Heart left ventricle (tissue), 16 donors: ENCODE measurements at places on chromosomes 1 and 21. TPM values are rescaled to one million over a fixed set of nuclear protein-coding genes. Genes with fewer than 3 reads are reported as not detected.

The SH2D5 gene
- polyA plus RNA-seq: 12.4 TPM

DNA sequence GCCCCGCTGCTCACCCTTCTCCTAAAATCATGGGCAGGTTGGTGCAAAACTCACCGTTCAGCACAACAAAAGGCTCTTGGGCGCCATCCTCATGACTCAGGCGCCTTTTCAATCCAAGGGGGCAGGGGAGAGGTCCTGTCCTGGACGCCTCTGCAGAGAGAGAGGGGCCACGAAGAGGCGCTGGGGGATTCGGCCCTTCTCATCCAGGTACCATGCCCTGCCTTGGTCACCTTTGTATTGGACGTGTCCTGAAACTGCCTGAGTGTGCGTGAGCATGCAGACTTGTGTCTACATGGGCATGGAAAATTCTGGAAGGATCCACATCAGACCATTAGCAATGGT, 53.5 kb downstream of the SLC37A1 start:
- no peak for DNase-seq

DNA sequence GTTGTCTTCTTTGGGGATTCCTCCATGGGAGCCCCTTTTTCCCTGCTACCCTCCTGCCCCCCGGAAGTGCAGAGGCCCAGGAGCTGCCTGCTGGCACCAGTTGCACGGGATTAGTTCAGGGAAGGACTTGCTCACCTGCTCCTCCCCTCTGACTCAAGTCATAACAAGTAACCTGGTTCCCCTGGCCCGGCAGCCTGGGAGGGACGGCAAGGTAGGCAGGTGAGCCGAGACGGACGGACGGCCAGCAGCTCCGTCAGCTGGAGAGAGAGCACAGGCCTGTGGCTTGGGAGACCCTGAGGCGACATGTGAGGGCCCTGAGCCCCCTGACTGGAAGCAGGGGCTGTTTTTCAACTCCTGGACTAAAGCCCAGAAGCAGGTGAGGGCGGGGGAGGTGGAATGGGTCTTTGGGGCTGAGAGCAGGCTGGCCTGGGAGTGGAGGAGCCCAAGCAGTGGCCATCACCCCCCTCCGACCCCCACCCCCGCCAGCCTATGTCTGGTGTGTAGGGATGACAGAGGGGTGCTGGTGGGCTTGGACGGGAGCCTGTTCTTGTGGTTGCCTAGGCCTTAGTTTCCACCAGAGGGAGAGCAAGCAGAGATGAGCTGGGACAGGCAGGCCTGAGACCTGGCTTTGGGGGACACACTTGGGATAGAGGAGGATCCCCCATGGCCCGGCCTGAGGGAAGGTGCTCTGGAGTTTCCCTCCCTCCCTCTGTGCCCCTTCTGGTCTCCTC, at the start of gene INAVA:
INAVA (plus strand) TSS at position 189 of the 731 bp plus-strand sequence. CDS start 3,501 bp downstream, outside the sequence.
- no peak for DNase-seq

GRCh38 chr1:169271098-169271497, 96.5 kb downstream of the NME7 start:
- DNase-seq: no peak

DNA sequence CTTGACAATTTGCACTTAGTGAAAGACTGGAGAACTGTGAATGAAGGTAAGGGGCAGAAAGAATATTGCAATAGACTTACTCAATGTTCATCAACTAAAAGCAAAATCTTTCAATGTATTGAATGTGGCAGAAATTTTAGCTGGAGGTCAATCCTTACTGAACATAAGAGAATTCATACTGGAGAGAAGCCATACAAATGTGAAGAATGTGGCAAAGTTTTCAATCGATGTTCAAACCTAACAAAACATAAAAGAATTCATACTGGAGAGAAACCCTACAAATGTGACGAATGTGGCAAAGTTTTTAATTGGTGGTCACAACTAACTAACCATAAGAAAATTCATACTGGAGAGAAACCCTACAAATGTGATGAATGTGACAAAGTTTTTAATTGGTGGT, 80.7 kb downstream of the JMJD4 start:
- DNase-seq: no peak

DNA sequence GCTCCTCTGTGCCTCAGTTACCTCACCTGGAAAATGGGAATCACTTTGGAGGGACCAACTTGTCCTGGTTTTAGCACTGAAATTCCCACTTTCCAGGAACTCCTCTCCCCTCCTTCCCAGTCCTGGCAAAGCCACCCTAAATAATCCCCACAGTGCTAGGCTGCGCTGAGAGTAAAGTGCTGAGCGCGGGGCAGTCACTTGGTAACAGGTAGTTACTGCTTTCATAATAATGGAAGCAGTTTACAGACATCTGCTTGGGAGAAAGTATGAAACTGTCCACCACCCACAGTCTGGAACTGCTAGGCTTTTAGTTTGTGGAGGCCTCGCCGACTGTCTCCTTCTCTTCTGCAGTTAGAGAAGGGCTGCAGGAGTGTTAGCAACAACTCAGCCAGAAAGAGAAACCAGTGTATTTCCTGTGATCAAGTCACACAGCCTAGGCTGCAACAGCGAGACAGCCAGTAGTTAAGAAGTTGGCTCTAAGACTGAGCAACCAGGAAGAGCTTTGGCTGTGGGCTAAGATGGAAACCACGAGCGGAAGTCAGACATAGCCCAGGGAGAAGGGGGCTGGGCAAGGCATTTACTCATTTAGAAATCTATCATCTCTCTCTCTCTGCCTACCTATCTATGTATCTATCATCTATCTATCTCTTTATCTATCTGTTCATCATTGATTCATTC, 30.8 kb upstream of the ABCG1 start:
- DNase-seq: peak; percentile 60

GRCh38 chr1:171256940-171257606, 8.8 kb downstream of the FMO1 start:
- DNase-seq: no peak

The RPF1 gene
- polyA plus RNA-seq: 66.8 TPM

DNA sequence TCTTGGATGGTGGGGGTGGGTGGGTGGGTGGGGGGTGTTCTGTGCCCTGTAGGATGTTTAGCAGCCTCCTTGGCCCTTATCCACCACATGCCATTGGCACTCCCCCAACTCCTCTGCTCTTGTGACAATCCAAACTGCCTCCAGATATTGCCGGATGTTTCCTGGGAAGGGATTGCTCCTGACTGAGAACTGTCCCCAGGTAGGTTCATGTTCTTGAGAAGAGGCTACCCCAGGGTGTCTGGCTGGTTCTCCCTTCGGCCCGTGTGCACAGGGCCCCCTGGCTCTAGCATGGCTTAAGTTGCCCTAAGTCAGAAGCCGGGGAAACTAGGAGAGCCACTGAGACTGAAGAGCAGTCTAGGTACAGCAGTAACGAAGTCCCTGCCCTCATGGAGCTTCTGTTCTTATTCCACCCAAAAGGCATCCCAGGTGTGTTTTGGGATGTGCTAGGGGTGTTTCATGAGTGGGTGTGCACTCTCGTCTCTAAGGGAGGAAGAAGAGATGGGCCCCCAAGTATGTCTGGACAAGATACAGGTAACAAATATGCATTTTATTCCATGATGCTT, 19.8 kb upstream of the THRAP3 start:
- DNase-seq: no peak

DNA sequence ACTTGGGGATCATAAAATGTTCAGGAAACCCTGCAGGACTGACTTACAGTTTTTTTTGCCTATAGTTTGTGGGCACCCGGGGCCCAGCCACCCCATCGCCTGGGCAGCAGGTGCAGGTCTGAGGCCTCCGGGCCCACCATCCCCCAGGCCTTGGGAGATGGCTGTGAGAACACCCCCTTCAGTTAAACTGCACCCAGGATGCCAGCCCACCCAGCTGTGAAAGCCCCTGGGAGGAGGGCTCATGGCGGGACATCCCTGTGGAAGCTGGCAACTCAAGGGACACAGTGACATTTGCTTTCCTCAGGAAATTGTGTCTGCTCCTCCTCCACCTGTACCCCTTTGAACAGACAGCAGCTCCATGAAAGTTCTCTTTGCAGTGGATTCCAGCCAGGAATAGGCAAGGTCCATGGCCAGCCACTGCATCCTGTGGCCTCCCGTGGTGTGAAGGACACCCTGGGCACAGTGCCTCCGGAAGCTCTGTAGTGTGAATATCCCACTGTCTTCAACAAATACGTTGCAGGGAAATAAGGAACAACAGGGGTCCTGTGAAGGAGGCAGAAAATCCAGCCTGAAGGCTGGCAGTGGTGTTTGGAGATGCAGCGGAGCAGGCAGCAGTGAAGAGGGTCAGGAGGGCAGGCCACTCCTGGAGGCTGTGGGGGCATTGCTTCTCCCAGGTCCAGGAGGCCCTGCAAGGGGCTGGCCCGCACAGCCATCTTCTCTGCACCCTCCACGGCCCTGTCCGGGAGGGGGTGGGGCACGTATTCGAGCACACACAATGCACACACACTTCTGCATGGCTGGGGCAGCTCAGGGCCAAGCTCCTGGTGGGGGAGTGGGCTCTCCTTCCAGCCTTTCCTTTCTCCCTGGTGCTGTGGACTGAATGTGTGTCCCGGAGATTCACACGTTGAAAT, 2.1 kb upstream of the OBSCN start:
- DNase-seq: no peak

GRCh38 chr1:231041719-231042261, 1.7 kb upstream of the FAM89A start:
- no peak for DNase-seq

DNA sequence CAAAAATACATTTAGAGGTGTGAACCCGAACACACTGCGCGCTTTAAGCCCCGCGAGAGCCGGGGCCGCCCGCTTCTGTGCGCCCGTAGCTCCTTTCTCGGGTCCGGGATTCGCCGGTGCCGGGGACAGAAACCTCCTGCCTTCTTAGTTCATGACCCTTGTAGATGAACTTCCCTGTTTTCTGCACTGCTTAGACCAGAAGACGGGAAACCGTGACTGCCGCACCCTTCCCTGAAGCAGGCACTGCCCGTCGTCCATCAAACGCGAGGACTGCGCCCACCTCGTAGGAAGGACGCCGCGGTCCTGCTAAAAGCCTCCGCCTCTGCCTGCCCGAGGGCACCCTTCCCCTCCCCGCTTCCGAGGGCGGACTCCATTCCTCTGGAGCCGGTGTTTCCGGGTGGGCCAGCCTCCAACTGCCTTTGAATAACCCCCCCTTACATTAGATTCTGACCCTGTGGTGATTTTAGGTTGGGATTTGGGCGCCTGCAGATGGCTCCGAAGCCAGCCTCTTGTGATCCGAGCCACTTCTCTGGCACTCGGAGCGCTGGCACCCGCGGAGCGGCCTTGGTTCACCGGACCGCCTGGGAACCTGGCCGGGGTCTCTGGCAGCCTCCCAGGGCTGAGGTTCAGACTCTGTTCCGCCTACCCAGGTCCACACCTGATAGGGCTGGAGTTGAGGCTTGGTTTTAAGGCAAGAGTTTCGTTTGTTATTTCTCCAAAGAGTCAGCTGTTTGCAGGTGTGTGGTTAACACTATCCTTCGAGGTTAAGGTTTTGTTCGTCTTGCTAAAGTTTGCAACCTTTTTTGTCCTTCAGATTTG, 1.2 kb upstream of the PTTG1IP start:
- peak; percentile 75 for DNase-seq

DNA sequence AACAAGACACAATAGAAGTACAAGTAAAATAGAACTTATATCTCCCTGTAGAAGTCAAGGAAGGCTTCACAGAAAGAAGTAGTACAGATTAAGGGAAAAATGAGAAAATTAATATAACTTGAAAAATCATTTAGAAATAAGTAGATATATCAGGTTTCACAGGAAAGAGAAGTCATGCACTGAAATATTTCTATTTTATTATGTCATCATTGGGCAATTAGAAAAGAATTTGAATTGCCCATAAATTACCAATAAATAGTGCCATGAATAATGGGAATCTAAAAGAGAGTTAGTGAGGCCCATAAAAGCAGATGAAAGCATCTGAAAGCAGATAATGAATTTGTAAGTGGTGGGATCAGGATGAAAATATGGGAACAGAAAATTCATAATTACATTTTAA, 1597.8 kb downstream of the PLA2G4A start:
- no peak for DNase-seq

DNA sequence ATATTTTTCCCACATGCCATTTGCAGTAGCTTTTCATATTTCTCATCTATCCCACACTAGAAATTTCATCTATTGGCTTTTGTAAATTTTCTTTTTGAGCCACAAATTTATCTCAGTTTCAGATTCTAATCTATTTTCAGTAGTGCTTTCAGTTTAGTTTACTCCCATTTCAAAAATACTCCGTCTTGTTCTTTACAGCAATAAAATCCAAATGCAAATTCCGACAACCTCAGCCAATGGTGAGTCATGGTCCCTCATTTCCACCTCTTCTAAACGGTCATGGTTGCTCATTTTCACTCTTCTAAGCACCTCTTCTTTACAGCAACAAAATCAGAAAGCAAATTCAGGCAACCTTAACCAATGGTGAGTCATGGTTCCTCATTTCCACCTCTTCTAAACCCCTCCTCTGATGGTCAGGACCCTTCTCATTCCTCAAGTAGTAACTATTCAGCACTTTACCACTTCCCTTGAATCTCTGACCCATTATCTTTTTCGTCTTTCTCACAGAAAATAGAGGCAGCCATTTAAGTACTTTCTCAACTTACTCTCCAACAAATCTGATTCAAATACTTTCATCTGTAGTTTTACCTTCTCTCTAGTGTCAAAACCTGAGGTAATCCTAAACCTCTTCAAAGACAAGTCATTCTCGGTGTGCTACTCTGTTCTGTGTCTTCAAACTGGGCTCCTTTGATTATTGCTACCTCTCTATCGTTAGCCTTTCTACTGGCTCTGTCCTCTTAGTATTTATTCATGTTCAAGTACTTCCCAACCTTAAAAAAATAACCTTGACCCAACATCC, 34.4 kb downstream of the C21orf91 start:
- no peak for DNase-seq

DNA sequence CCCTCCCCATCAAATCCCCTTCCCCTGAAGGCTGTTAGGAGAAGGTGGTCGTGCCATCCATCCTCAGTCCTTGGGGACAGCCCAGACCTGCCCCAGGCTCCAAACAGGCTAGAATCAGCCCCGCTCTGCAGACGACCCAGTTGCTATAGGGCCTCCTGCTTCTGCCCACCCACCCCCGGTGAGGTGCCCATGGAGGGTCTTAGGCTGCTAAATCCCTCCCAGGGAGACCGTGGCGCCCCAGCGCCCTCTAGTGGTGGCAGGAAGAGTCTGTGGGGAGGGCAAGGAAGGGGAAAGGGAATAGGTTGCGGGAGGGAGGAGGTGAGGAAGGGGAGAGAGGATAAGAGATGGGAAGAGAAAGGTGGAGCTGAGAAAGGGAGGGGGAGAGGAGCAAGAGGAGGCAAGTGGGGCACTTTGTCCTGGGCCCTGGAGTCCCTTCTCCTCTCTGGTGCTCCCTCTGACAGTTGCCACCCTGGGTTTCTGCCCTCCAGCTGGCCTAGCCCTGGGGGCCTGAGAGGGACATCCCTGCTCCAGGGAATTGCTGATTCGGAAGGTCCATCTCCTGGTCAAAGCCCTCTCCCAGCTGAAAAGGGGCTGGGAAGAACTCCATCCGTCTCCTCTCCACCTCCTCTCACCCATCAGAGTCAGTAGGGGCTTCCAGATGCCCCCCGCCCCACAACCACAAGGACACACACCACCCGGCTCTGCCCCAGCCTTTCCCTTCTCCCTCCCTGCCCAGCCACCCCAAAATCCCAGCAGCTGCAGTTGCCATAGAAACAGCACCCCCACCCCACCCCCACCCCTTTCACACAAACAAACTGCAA, 55.4 kb downstream of the CAMK2N1 start:
- peak; percentile 31 for DNase-seq
